ENCODE measurements at places on chromosomes 5 and 9.

GRCh38 chr9:15961217-15961616 is 408.4 kb downstream of the CCDC171 start:
- no peak for DNase-seq

GRCh38 chr5:131230406-131230805 is 33.4 kb upstream of the CDC42SE2 start:
- DNase-seq, result no peak

GRCh38 chr9:22203371-22204138 is 194.4 kb upstream of the CDKN2B start:
- no peak for DNase-seq

- DNase-seq, result no peak
Measured at GRCh38 chr9:133340256-133340655, 4.3 kb upstream of the SURF6 start.

DNA sequence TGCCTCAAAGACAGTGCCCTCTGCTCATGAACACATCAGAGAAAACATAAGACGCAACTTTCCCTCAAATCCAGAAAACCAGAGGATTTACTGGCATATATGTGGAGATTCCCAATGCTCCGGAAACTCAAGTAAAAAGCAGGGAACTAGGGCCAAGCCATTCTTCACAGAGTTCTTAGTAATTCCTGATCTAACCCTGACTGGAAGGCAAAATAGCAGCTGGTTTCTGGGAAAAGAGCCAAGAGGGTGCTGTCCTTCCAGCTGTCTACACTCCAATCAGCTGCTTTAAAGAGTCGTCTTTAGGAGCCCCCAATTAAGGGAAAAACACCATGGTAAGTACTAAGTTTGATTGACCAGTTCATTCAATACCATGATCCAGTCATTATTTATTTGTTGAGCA is 49.6 kb downstream of the GNA14 start:
- no peak for DNase-seq

- DNase-seq, result no peak
Measured at GRCh38 chr5:175740014-175740413, 82.1 kb downstream of the HRH2 start.

GRCh38 chr5:59104400-59105127 is 521.7 kb downstream of the RAB3C start:
- no peak for DNase-seq

DNA sequence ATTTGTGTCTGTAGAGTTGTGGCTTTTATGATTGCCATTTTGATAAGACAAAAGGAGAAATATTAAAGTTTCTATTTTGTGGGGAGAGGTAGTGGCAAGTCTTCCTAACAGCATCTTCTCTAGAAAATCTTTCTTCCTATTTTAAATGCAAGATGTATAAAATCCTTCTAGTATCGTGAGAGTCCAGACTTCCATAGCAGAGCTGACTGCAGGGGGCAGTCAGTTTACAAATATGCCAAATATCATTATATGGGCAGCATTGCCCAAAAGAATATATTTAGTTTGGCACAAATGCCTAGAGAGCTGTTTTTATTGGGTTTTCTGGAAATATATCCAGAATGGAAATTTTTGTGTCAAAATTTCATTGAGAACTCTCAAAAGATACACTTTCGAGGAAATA is 82.1 kb upstream of the ALDH1A1 start:
- DNase-seq, result no peak

DNA sequence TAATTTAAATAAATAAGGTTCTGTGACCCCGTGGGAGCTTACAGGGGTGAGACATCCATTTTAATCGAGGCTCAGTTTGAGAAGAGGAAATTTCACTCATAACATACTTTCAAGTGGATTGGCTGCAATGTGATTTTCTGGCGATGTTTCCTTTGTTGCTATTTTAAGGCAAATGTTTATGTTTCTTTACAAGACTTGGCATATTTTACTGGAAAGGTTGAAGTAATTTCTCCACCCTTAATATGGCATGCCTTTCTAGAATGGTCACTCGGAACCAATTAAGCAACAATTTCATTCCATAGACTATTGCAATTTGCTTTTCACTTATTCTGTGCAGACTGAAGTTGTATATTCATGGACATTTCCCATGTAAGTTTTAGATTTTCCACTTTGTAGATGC is 438.0 kb upstream of the WWC1 start:
- no peak for DNase-seq

GRCh38 chr5:137604348-137605095 is 105.4 kb upstream of the SPOCK1 start:
- DNase-seq, result peak; percentile 26

DNA sequence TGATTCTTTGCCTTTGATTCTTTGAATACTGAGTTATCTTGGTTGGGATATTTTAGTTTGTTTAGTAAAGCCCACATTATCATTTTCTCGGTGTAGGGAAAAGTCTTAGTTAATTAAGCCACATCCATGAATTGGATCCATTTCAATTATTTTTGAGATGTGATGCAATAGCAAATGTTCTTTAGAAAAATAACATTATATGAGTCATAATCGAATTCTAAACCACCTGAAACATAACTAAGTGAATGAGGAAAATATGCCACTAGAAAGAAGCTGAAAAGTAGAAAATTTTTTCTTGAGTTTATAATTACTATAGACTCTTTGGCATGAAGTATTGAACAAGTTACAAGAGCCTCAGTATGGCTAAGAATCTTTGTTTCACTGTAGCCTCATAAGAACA is 17.5 kb upstream of the CCDC192 start:
- no peak for DNase-seq

- no peak for DNase-seq
Measured at GRCh38 chr9:77805810-77806209, 157.7 kb upstream of the GNA14 start.

DNA sequence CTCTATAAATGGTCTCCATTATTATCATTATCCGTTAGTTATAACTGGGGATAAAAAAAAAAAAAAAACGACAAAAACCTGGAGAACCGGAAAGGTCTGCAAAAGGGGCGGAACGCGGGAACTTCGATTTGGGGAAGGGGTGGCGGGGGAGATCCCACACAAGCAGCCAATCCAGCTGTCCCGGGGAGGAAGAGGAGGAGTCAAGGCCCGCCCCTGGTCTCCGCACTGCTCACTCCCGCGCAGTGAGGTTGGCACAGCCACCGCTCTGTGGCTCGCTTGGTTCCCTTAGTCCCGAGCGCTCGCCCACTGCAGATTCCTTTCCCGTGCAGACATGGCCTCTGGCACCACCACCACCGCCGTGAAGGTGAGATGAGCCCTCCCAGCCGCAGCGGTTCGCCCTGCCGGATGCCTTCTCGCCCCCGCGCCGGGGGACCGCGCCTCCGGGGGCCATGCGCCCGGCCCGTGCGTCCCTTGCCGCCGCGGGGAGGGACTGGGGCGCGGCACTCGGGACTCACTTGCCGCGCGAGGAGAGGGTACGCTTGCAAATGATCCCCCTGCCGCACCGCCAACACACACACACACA is at the start of gene MTAP:
Gene MTAP, plus strand, starts transcription at position 219 of the 583 bp plus-strand sequence. Its CDS starts 113 bp downstream, at position 332.
- DNase-seq, result peak; percentile 54

Data from NCI-H1436 treated with DMSO at 0.1 percent for 48 hours (cell line).